ENCODE measurements at places on chromosomes 11 and 22. TPM values are rescaled to one million over a fixed set of nuclear protein-coding genes. Genes with fewer than 3 reads are reported as not detected.

Gene TMEM41B
- polyA plus RNA-seq: 38.6 TPM

Gene OR8A1
- polyA plus RNA-seq: 0.03 TPM

Gene CDC42BPG
- polyA plus RNA-seq: 1.5 TPM

Gene CCDC15
- polyA plus RNA-seq: 3.1 TPM

Gene ANO3
- 3.8 TPM for polyA plus RNA-seq

Gene MYOD1
- polyA plus RNA-seq: not detected

Gene UVRAG
- 17.8 TPM for polyA plus RNA-seq

Gene MMP1
- not detected for polyA plus RNA-seq

Gene SLC1A2
- 167 TPM for polyA plus RNA-seq

Gene SPA17
- polyA plus RNA-seq: 16.6 TPM

Gene TRIM6
- 1.1 TPM for polyA plus RNA-seq

Gene ABTB2
- 14.3 TPM for polyA plus RNA-seq

Gene AGBL2
- polyA plus RNA-seq: 5.6 TPM

Gene RAG1
- polyA plus RNA-seq: 0.29 TPM

Gene GLYATL1
- polyA plus RNA-seq: 5.7 TPM
